ENCODE measurements at places on chromosomes 2 and 18.

DNA sequence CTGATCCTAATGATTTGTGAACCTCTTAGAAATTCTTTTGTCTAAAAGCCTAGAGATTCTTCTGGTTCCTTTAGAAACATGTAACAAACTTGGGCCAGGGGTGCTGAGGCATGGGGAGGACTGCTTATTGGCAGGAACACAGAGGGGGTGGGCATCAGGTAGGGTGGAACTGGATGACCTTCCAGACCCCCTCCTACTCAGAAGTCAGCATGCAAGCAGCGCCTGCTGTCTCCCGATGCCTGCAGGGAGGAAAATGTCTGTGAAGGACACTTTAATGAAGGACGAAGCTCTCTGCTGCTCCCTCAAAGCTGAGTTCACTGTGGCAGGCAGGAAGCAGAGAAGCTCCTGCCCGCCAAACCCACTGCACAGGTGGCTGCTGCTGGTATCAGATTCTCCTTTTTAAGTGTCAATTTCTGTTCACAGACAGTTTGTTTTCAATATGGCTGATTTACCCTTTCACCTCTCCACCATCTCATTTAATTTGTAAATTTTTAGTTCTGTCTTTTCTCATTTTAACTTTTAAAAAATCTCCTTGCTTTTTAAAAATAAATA lies 19.4 kb downstream of the COA5 start:
- DNase-seq, result no peak

DNA sequence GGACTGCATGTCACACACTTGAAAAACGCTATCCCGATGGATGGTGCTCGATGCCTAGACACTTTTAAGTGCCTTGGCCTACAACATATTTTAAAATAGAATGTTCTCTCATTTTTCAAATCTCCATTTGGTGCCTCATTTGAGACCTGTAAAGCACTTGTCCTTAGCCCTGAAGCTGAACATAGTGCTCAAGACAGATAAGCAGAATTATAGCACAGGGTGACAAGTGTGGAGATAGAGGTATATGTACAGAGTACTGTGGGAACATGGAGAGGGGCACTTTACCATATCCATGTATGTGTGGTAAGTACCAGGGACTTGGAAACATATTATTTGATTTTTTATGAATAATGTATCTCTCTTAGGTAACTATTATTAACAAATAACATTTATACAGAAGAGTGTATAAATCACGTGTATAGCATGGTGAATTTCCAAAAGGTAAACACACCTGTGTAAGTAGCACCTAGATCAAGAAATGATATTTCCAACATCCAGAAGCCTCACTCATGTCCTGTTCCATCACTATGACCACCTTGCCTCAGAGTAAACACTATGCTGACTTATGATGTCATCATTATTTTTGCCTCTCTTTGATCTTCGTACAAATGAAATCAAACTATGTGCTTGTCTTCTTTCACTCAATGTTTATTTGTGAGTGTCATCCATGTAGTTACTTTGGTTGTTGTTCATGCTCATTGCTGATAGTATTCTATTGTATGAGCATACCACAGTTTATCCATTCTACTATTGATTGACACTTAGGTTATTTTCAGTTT lies 103.6 kb downstream of the BABAM2 start:
- no peak for DNase-seq

GRCh38 chr2:170122883-170123547 lies 54.9 kb upstream of the MYO3B start:
- no peak for DNase-seq

GRCh38 chr2:1370461-1370860 lies 42.8 kb upstream of the TPO start:
- no peak for DNase-seq

DNA sequence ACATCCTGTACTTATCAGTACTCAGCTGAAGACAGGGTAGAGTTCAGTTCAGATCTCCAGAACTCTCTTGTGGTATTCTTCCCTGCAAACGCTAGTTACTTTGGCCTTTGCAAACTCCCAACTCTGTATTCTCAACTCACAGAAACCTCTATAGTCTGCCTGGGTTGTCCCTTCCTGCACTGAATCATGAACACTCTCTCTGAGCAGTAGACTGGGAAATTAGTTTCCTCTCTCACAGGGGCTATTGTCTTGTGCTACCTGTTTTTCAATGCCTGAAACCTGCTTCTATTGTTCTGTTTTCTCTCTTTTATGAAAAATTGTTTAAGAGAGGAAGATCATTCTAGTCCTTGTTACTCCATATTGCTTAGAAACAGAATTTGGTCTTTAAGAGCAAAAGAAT lies 134.7 kb downstream of the VIT start:
- no peak for DNase-seq

GRCh38 chr2:218788529-218789255 lies 6.7 kb downstream of the CYP27A1 start:
- no peak for DNase-seq

DNA sequence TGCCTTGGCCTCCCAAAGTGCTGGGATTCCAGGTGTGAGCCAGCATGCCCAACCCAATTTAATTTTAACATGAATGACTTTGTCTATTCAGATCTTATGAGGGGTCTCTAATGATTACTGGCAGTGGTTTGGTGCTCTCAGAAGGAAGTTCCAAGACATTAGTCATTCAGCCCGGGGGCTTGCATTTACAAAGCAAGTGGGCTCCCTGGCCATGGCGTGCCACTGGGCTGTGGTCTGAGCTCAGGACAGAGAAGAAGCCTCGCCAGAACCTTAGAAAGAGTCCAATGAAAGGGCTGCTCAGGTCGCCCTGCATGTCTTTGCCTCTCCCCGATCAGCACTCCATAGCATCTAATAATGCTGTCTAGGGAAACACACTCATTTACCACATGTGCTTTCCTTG lies 182.6 kb upstream of the CHAC2 start:
- DNase-seq, result no peak

- no peak for DNase-seq
These were observed 375.2 kb upstream of the SMIM21 start for GRCh38 chr18:75802681-75803080.

DNA sequence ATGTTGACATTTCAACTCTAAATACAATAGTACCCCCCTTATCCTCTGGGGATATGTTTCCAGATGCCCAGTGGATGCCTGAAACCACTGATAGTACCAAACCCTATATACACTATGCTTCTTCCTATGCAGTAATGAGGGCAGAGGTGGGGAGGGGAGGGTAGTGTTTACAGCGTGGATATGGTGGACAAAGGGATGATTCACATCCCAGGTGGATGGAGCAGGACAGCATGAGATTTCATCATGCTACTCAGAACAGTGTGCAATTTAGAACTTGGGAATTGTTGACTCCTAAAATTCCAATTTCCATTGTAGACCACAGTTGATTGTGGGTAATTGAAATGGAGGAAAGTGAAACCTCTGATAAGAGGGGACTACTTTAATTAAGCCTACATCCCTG lies 75.4 kb downstream of the TSN start:
- no peak for DNase-seq

DNA sequence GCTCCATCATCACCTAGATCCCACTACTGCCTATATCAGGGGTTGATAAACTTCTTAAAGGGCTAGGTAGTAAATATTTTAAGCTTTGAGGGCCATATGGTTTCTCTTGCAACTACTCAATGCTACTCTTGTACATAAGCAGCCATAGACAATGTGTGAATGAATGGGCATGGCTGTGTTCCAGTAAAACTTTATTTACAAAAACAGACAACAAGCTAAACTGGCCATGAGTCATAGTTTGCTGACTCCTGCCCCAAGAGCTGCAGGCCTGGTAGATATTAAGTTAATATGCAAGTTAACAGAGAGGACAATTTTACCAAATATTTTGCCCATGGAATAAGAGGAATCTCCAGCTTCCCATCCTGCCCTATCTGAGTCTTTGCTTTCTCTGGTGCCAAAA lies 29.8 kb upstream of the MYO3B start:
- DNase-seq, result no peak

- no peak for DNase-seq
These were observed 72.0 kb upstream of the NEUROD1 start for GRCh38 chr2:181752301-181752700.

DNA sequence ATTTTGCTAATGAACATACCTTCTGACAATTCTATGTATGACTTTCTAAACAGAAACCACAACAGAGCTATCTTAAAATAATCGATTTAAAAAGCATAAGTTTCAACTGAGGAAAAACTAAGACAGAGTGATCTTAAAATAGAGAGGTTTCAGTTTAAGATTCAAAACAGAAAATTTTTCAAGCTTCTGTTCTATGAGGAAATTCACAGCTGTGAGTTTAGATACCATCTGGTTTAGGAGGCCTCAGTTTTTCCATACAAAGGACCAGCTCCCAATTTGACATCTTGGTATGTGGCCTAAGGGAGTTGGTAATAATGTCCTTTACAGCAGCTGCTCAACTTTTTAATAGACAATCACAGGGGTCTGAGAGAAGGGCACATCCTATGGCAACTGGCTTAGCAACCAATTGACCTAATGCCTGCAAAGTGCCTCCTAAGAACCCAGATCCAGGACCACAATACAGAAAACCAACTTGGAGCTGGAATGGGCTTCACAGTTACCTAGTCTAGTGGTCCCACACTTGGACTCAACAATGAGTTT lies 39.7 kb downstream of the MDH1 start:
- no peak for DNase-seq

GRCh38 chr2:8215982-8216381 lies 465.9 kb upstream of the ID2 start:
- no peak for DNase-seq

- DNase-seq, result no peak
These were observed 21.8 kb upstream of the CD226 start for GRCh38 chr18:69969491-69969890.

DNA sequence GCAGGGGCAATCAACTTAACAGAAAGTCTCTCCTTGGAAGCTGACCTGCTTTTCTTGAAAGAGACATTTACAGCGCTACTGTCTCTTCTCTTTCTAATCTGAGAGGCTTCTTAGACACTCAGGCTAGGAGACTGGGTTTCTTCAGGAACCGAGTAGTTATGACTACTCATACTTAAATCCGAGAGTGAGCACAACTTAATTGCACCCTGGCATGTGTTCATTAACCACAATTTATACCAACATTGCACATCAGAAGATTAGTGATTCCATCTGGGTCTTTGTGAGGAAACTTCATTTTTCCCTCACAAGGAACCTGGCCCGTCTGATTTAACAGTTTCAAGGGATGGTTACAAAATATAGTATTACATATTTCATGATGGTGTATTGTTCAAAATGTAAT lies 176.9 kb downstream of the UBE2E3 start:
- no peak for DNase-seq

GRCh38 chr2:126778561-126779501 lies 119.9 kb upstream of the TEX51 start:
- DNase-seq, result peak; percentile 1

- DNase-seq, result no peak
These were observed 174.5 kb downstream of the INHBB start for GRCh38 chr2:120520454-120520853.

DNA sequence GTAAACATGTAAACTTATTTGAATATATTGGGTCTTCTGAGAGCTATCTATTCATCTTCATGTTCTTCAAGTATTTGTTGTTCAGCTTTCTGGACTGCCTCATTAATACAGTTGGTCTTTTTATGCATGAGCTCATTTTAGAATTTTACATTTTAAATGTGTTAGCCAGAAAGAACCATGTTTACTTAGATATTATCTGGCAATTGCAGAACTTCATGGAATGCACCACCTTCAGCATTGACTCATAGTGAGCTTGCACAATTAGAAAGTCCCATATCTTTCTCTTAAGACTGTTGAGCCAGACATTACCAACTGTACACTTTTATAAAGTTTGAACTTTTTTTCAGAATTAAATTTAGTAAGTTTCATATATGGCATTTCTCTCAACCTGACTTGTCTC lies 536.7 kb downstream of the RIT2 start:
- no peak for DNase-seq

- DNase-seq, result no peak
These were observed 300.9 kb upstream of the LRRTM4 start for GRCh38 chr2:77823028-77823427.

- DNase-seq, result no peak
These were observed 663.9 kb upstream of the LRRTM1 start for GRCh38 chr2:80968450-80968849.

DNA sequence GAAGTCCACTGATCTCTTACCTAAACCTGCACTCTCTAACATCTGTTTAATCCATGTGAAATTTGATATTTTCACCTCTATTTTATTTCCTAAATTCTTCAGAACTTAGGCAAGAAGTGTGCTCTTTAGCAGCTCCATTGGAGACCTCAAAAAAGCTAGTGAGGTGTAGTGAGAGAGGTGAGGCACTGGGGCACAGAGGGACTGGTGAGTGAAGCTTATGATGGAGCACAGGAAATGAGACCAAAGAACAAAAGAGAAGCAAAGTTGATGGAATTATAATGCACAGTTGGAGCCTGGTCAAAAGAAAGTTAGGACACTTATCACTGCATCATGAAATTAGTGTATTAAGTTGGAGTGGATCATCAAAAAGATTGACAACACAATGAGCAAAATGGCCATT lies 1050.7 kb upstream of the NRXN1 start:
- DNase-seq, result no peak

- DNase-seq, result no peak
These were observed 230.8 kb downstream of the CELF4 start for GRCh38 chr18:37334631-37335408.

GRCh38 chr2:74317701-74318100 lies 25.5 kb downstream of the SLC4A5 start:
- no peak for DNase-seq

GRCh38 chr2:262117-262516 lies 1.7 kb downstream of the SH3YL1 start:
- no peak for DNase-seq

DNA sequence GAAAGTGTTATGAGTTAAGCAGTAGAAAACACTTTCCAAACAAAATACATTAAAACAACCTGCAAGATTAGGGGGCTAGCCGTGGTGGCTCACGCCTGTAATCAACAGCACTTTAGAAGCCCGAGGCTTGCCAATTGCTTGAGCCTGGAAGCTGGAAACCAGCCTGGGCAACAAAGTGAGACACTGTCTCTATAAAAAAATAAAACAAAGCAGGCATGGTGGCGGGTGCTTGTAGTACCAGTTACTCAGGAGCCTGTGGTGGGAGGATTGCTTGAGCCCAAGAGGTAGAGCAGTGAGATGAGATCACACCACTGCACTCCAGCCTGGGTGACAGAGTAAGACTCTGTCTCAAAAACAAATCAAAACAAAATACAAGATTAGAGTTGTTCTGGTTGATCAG lies 208.3 kb downstream of the ERBB4 start:
- DNase-seq, result no peak

- no peak for DNase-seq
These were observed 248.6 kb downstream of the NR4A2 start for GRCh38 chr2:156083763-156084493.

- DNase-seq, result peak; percentile 97
These were observed at the start of the genes EEF1B2 and NDUFS1 for GRCh38 chr2:206159346-206160124. Gene EEF1B2, plus strand, starts transcription at chr2:206159895. Its CDS starts 85 bp downstream, at chr2:206159980. Gene NDUFS1, minus strand, starts transcription at chr2:206159444. Its CDS starts 5,766 bp downstream, at chr2:206153678.

GRCh38 chr2:113791697-113792590 lies 35.5 kb upstream of the SLC35F5 start:
- DNase-seq, result no peak

GRCh38 chr2:21891191-21891590 lies 767.4 kb downstream of the TDRD15 start:
- no peak for DNase-seq
